ENCODE measurements at places on chromosomes 13 and 19.

DNA sequence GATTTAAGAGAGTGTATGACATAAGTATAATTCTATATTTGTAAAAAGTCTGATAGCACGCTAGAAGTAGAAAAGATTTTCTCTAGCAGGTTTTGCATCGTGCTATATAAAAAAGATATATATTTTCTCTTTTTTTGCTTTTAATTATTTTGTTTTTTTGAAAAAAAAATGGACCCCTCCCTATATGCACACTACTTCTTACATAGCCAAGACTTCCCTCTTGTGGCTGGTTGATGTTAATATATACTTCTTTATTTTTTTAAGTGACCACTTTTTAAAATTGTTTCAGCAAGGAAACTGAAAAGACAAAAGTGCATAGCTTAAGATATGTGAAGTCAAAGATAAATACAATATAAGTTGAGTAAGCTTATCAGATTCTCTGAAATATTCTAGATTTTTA lies 1202.8 kb downstream of the DIAPH3 start:
- DNase-seq: no peak

- DNase-seq: no peak
Observed at GRCh38 chr13:108377646-108378206, 108.2 kb downstream of the TNFSF13B start.

- no peak for DNase-seq
Observed at GRCh38 chr19:5210556-5210955, 130.1 kb downstream of the PTPRS start.

DNA sequence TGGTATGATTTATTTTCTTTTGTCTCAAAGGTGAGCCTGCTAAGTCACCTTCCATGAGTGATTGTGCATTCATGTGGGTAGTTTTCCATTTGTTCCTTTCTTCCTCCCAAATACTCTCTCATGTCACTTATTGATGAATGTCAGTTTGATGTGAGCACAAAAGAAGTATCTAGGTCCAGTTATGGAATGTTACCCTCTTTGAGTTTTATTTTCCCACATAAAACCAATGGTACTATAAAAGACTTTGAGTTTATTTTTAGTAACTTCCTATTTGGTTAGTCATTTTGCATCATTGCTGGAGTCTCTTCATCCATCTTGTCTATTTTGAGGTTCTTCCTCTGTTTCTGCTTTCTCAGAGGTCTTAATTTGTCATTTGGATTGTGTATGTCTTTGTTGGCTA lies 321.3 kb downstream of the GPC6 start:
- DNase-seq: no peak

DNA sequence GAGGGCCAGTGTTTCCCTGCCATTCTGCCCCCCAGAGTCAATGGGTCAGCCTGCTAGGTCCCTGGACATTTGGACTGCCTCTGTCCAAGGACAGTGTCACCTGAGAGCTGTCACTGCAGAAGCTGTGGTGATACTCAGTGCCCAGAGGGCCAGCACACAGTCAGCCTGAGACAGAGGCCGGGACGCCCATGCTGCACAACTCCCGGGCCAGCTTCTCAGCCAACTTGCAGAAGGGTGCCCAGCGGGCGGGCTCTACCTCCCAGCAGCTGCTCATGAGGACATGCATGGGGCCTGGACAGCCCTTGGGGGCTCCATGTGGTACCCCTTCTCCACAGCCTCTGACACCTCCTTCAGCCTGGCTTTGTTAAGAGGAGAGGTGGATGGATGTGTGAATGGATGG lies 3.8 kb upstream of the RAX2 start:
- no peak for DNase-seq

GRCh38 chr13:101303521-101303920 lies 112.8 kb downstream of the NALCN start:
- DNase-seq: no peak

DNA sequence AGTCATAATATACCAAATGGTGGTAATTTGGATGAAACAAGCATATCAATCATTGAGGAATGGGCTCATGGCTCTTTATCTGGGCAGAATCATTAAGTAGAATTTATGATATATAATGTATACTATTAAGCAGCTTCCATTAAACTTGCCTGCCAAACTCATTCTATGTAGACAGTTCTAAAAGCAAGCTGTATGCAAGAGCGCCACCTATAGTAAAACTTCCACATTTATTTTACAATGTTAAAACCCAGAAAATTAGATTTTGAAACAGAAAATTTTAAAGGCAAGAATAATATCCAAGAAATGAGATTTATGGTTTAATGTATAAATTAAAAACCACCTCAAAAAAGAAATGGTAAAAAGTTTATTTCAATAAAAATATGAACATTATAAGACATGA lies 161.5 kb downstream of the MZT1 start:
- DNase-seq: no peak

- no peak for DNase-seq
Observed at GRCh38 chr13:97298816-97299215, 76.7 kb downstream of the MBNL2 start.

GRCh38 chr19:2611483-2612464 lies 90.7 kb downstream of the GNG7 start:
- no peak for DNase-seq

Data from stimulated activated CD8-positive, alpha-beta memory T cell treated with anti-CD3 and anti-CD28 coated beads, Interleukin-7, amount 100 ng/mL, for 1 hour (primary cell).